ENCODE measurements at places on chromosomes 2 and 18. TPM values are rescaled to one million over a fixed set of nuclear protein-coding genes. Genes with fewer than 3 reads are reported as not detected.

The GNLY gene
- total RNA-seq, result 0.56 TPM

The TEX44 gene
- 0.44 TPM for total RNA-seq

The SLC19A3 gene
- total RNA-seq, result 1.0 TPM

The NR4A2 gene
- 2.5 TPM for total RNA-seq

The TIGD1 gene
- 20.9 TPM for total RNA-seq

The ST8SIA5 gene
- 0.58 TPM for total RNA-seq

The SLC39A10 gene
- 45.1 TPM for total RNA-seq

The YIPF4 gene
- 12.1 TPM for total RNA-seq

The IL1A gene
- total RNA-seq, result not detected

The UGT1A9 gene
- 2.3 TPM for total RNA-seq

The ESPNL gene
- total RNA-seq, result 0.52 TPM

The SERPINB12 gene
- total RNA-seq, result 0.37 TPM

The DLX1 gene
- total RNA-seq, result 0.27 TPM

The NAGK gene
- 93.8 TPM for total RNA-seq

The SERPINB4 gene
- not detected for total RNA-seq

The PDE1A gene
- total RNA-seq, result 17.6 TPM

The GAL3ST2 gene
- total RNA-seq, result not detected

The RAD51AP2 gene
- total RNA-seq, result 0.81 TPM

The ACMSD gene
- not detected for total RNA-seq

The CNDP1 gene
- total RNA-seq, result not detected

The MARCHF4 gene
- 6.8 TPM for total RNA-seq

The ZBTB14 gene
- 12.0 TPM for total RNA-seq

The MGAT4A gene
- 10.2 TPM for total RNA-seq

The GPR155 gene
- 5.0 TPM for total RNA-seq

The ANXA4 gene
- 7.6 TPM for total RNA-seq

The B3GNT2 gene
- 12.7 TPM for total RNA-seq

The DLGAP1 gene
- 12.3 TPM for total RNA-seq

The PLGLB1 gene
- total RNA-seq, result 2.5 TPM

The ZNF521 gene
- total RNA-seq, result 36.2 TPM

The FSHR gene
- not detected for total RNA-seq

The EPHA4 gene
- 15.2 TPM for total RNA-seq

The CFAP65 gene
- total RNA-seq, result 0.46 TPM

The TMEFF2 gene
- total RNA-seq, result 15.5 TPM

The NEU2 gene
- total RNA-seq, result not detected

The TACR1 gene
- total RNA-seq, result 1.8 TPM

The CD8B2 gene
- 0.85 TPM for total RNA-seq

The MALL gene
- total RNA-seq, result 0.35 TPM

The OXER1 gene
- total RNA-seq, result 0.31 TPM

The RAX gene
- total RNA-seq, result 2.0 TPM

The SLC30A3 gene
- total RNA-seq, result 0.31 TPM

The ASB18 gene
- total RNA-seq, result 2.4 TPM

The DNAJC5G gene
- total RNA-seq, result not detected

The GEN1 gene
- total RNA-seq, result 19.3 TPM

The GPR45 gene
- 1.1 TPM for total RNA-seq

The FAM110C gene
- total RNA-seq, result 2.4 TPM

The DLX2 gene
- 0.23 TPM for total RNA-seq

The AFF3 gene
- 1.7 TPM for total RNA-seq

The IDH1 gene
- total RNA-seq, result 706 TPM

The SPP2 gene
- total RNA-seq, result not detected

The POTEE gene
- total RNA-seq, result 0.43 TPM

Data from motor neuron (in vitro differentiated cells).